ENCODE measurements at places on chromosomes 7 and 10.

GRCh38 chr10:29199339-29199738 lies 89.5 kb upstream of the LYZL1 start:
- DNase-seq: no peak

DNA sequence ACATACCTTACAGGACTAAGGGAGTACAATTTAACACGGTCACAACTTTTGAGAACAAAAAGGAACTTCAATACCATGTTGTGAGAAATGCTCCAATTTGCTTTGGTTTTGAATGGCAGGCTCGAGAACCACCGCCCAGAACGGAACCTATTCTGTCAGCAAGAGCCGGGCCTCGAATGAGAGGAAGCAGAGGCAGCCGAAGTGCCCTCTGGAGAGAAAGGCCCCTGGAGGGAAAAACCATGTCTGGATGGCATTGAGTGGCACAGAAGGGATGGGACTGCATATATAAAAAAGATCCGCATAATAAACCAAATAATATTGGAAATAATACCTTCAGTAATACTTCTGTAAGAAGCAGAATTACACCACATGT lies 85.6 kb downstream of the CHST15 start:
- no peak for DNase-seq

DNA sequence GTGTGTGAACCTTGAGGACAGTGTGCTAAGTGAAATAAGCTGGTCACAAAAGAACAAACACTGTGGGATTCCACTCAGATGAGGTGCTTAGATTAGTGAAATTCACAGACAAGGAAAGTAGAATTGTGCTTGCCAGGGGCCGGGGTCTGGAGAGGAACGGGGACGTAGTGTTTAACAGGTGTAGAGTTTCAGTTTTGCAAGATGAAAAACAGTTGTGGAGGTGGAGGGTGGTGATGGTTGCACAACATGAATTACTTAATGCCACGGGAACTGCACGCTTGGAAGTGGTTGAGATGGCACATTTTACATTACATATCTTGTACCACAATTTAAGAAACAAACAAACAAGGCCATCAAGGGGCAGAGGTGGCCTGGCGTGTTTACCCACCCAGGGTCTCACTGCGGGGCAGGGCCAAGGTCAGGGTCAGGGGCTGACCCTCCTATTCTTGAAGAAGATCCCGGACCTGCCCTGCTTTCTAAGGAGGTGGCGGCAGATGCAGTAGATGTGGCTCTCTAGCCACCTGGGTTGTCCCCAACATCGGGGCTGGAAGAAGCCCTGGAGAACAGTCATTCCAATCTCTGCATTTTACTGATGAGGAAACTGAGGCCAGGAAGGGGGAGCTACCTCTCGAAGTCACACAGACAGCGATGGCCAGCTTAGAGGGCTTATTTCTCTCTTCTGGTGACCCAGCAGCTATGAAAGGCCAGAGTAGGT lies 91.5 kb upstream of the LRRC4 start:
- DNase-seq: no peak

DNA sequence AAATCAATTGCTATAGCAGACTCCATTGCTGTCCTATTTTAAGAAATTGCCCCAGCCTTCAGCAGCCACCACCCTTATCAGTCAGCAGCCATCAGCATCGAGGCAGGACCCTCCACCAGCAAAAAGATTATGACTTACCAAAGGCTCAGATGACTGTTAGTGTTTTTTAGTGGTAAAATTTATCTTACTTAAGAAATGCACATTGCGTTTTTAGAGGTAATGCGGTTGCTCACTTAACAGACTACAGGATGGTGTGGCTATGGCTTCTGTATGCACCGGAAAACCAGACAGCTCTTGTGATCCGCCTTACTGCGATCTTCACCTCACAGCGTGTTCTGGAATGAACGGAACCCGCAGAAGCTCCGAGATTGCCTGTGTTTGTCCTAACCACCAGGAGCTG lies 58.1 kb downstream of the WDR37 start:
- no peak for DNase-seq

DNA sequence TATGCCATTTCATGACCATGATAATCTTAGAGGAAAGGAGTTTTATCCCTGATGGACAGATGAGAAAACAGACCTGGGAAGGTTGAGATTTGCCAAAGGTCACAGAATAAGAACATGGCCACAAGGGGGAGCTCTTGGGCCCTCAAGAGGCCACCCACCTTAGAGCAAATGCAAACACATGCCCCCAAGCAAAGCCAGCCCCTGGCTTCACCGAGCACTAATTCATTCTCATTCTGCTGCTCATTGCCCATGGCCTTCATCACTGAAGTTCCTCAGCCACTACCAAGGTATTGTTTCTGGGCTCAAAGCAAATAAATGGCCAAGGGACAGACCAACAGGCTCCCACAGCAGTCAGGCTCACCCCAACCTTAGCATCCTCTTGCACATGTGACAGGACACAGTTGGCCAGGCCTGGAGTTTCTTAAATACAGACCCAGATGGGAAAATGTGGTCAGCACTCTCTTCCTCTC lies 44.2 kb downstream of the PDLIM1 start:
- DNase-seq: peak; percentile 58

DNA sequence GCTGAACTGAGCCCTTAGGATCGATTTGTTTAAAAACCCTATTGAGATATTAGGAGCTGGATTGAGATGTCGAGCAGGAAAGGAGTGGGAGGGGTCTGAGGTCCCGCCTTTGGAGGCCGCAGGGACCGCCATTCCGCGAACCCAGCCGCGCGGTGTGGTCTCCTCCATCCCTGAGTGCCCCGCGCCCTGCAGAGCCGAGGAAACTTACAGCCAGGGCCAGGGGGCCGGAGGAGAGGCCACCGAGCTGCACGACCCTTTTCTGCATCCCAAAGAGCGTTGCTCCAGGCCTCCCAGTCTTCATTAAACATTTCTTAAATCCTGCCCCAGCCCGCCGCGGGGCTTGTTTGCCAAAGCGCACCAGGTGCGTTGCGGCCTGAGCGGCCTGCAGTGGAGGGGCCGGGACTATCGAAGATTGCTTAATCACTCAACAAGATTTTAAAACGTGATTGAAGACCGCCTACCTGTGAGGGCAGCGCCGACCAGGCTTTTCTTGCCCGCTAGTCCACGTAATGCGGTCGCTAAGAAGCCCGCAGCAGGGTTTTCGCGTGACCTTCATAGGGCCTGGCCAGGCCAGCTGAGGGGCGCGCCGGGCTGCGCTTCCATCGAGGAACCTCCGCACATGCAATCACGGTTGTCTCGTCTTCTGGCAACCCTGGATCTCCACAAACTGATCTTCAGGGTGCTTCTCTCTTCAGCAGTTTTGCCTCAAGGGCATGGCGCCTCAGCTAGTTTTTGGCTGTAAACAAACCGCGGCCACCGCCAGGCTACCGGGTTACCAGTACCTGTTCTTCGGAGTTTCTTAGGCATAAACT lies 2.0 kb upstream of the CTBP2 start:
- no peak for DNase-seq

GRCh38 chr7:129163875-129164544 lies 19.5 kb downstream of the TSPAN33 start:
- peak; percentile 47 for DNase-seq

- peak; percentile 96 for DNase-seq
These were observed 98.6 kb downstream of the GRK5 start for GRCh38 chr10:119305860-119306513.

DNA sequence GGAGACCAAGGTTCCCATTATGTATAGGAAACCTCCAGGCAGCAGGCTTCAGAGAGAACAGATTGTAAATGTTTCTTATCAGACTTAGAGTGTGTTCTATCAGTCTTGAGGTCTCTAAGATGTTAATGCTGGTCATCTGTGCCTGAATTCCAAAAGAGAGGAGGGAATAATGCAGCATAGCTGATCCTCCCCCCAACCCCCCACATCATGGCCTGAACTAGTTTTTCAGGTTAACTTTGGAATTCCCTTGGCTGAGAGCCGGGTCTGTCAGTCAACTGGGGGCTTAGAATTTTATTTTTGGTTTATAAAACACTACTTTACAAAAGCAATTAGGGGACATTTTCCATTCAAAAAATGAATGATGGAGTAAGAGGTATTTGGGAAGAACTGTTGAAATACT lies 184.3 kb downstream of the NEBL start:
- no peak for DNase-seq

DNA sequence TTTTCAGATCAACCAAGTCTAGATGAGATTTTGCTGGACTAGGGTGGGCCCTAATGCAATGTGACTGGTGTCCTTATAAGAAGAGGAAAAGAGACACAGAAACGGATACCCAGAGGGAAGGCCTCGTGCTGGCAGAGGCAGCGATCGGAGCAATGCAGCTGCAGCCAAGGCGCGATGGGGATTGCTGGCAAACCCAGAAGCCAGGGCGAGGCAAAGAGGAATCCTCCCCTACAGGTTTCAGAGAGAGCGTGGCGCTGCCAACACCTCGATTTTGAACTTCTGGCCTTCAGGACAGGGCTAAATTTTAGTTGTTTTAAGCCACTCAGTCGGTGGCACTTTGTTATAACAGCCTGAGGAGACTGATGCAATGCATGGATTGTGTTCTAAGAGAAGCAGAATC lies 157.1 kb upstream of the RHEB start:
- no peak for DNase-seq

- DNase-seq: no peak
These were observed 2.1 kb upstream of the AKR1D1 start for GRCh38 chr7:138074121-138074520.

DNA sequence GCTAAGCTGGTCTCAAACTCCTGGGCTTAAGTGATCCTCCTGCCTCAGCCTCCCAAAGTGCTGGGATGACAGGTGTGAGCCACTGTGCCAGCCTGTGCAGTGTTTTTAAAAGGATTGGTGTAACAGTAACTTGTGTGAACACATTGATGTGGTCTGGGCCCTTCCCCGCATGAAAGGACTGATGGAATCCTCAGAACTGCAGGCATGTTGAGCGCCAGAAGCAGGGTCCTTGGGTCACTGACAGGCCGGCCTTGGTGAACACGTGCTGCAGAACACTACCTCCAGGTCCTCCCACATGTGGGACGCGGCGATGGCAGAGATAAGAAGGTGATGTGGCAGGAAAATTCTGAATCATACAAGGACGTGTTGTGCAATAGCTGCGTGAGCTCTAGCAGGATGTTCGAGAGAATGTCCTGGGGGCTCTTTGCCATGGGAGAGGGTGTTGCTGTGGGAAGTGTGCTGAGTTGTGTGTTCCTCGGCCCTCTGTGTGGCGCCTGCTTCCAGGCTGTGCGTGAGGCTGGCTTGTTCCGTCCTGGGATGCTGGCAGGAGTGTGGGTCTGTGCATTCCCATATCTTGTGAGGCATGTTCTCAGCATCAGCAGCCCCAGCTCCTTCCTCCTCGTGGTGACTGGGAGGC lies 68.2 kb downstream of the DNAJB6 start:
- DNase-seq: no peak

- no peak for DNase-seq
These were observed 194.5 kb upstream of the LRGUK start for GRCh38 chr7:133932591-133932990.

DNA sequence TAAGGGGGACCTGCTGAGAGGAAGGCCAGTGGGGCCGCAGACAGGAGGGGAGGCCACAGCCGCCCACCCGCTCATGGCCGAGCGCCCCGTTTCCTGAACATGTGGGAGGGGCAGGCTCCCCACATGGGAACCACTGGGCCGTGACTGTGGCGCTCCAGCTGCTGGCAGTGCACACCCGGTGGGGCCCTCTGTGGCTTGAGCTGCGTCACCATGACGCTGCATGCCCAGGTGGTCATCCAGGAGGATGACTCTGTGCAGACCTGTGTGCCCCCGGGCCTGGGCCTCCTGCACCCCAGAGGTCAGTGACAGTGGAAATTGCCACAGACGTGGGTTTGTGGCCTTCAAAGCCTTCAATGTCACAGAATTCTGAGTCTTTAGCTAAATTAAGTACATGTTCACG lies 85.1 kb downstream of the MGMT start:
- no peak for DNase-seq

DNA sequence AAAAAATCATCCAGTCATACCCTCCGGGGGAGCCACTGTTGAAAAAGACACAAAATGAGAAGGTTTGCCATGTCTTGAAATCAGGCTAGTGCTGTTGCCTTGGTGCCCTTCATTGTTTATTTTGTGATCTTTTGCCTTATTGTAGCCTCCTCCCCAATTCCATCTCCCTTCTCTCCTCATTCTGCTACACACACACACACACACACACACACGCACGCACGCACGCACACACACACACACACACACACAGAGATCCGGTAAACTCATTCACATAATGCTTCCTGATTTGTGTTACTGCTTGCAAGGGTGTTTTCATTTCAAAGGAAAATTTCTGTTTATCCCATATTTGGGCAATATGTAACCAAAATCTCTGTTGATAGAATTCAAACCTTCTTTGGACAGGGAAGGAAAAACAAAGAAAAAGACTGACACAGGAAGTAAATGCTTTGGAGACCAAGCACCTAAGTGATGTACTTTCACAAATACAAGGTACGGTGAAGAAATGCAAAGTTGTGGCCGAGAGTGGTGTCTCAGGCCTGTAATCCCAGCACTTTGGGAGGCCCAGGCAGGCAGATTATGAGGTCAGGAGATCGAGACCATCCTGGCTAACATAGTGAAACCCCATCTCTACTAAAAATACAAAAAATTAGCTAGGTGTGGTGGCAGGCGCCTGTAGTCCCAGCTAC lies 141.1 kb upstream of the CDK13 start:
- DNase-seq: no peak

DNA sequence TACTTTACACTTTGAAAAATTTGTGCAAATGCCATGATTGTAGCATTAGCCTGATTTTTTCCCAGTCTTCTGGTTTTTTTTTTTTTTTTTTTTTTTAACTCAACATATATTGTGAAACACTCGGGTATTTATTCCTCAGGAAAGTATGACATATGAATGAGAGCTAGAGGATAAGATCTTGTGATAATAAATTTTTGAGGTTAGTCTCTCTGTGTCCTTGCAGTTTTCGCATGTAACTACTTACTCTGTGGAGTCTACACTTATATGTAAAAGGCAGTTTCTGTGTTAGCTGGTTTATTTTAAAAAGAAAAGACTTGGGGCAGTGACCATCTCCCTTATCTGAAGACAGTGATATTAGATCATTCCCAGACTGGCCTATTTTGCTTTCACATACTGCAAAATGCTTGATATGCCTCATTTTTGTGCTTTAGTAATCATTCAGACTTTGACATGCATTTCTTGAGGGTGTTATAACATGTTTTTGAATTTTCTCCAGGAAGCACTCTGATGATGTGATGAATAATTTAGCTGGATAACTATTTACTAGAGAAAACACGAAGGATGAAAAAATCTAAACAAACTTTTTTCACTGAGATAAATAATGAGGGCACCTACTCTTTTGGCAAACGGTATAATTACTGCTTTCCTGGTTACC lies 371.0 kb downstream of the NRG3 start:
- no peak for DNase-seq

DNA sequence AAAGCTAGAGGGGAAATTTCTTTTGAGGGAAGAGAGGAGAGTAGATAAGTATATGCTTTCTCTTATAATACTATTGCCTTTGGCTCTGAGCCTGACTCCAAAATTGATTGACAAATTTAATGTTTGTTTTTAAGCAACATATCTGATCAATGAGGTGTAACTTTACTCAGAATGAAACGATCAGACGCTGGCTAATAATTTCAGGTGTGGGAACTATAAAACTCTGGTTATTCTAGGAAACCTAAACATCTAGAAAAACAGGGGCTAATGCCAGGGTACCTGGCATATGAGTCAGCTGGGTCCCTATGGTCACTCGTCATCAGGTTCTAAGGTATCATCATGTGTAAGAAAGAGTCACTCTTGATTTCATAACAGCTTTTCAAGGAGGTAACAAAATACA lies 139.7 kb downstream of the ATE1 start:
- DNase-seq: no peak
